ENCODE measurements at places on chromosomes 7 and 10.

GRCh38 chr10:113369365-113369694 is 183.5 kb upstream of the HABP2 start:
- DNase-seq = no peak

DNA sequence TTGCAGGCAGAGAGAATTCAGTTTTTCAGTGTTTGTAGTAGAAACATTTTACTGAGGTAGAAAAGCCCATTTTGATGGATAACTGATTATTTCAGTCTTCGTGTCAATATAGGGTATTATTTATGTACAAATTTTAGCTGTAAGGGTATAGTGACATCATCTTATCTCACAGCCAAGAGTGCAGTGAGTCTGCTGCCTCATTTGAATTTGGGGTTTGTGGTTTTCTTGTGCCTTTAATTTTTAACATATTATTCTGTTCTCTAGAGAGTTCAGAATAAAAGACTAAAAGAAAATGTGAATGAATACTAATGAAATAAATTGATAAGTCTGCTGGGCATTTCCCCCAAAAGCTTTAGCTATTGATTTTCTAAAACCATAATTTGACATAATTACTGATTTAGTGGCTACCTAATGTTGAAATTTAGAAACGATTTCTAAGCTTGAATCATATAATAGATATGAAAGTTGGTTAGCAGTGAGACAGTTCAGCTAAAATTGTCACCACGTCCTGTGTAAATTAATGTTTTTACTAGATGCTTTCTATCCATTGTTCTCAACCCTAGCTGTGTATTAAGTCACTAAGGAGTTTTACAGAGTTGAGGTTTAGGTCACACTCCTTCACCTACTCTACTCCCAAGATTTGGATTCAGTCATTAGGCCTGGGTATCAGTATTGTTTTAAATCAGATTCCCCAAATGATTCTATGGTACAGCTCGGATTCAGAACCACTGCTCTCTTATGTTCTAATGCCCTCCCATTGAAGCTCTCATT is 37.3 kb downstream of the ACADSB start:
- no peak for DNase-seq

- DNase-seq = no peak
These were observed 56.7 kb upstream of the SDK1 start for GRCh38 chr7:3244241-3244814.

- DNase-seq = no peak
These were observed 78.2 kb upstream of the TARP start for GRCh38 chr7:38351601-38352000.

DNA sequence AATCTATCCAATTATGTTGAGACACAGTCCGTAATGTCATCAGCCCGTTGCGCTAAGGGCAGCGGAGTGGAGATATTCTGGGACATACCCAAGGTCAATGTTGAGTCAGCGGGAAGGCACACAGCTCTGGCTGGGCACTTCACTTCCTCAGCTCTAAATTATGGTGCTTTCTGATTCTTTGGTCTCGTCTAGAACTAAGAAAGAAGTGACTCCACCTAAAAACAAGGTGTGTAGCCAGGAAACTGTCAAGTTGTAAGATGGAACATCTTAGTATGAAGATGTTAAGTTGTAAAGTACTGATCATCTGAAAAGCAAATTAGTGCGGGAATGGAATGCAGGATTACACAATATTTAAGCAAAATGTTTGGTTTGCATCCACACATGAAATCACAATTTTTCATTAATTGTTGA is 43.1 kb downstream of the BAIAP2L1 start:
- DNase-seq = no peak

- no peak for DNase-seq
These were observed 144.5 kb upstream of the POT1 start for GRCh38 chr7:125074141-125074540.

GRCh38 chr7:47720141-47720906 is 138.4 kb upstream of the TNS3 start:
- no peak for DNase-seq

- no peak for DNase-seq
These were observed 28.0 kb upstream of the GSAP start for GRCh38 chr7:77444123-77444522.

All from GDM1 (cell line).